ENCODE measurements at places on chromosomes 12 and 14.
A peak's percentile ranks its signal among the peaks of the same experiment; 100 is the strongest.

DNA sequence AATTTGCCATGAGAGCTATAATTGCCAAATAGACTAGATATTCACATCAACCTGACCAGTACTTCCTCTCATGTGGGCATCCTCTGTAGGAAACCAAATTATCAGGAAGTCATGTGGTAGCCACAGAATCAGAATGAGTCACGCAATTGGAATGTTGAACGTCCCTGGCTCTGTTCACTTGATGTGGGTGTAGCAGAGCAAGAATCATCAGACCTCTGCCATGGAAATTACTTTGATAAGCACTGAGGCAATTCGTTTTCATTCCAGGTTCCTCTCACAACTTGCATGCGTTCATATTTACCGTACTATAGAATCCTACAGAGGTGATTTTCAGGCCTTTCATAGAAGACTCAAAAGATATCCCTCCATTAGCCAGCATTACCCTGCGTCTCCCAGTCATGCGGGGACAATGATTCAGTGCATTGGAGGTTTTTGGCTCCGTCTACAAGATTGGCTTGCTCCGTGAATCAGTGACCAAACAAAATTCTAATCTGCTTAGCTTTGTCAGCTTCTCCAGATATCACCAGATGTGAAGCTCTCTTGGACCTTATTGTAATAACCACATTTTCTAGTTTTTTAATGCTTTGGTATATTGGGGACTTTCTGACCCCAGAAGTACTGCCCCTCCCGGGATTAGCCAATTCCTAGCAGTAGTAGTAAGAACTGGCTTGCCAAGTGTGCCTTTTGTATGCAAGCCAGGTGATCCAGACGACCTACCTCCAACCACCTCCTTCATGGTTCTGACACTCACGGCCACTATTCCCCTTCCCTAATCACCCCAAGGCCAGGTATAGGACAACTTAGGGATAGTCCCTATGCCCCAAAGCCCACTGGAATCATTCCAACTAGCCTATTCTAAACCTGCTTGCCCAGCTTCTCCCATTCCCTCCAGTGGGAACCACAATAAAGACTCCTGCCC, 133.4 kb downstream of the KICS2 start:
- DNase-seq: peak; percentile 95

DNA sequence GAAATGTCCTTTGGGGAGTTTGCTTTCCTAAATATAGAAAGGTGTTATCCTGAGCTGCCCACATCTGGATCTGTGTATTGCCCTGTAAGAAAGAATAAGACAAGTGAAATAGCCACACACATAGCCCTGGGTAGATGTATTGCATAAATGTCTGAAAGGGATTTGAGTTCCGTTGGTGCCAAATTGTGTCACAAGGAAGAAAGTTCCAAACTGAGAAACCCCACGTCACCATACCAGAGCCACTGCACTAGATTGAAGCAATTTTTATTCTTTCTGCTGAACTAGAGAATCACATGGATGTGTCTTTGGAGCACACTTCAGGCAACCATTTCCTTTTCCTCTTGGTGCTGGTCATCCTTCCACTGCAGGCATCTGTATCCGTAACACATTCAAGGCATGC, 5.0 kb downstream of the RNASE9 start:
- DNase-seq: no peak

DNA sequence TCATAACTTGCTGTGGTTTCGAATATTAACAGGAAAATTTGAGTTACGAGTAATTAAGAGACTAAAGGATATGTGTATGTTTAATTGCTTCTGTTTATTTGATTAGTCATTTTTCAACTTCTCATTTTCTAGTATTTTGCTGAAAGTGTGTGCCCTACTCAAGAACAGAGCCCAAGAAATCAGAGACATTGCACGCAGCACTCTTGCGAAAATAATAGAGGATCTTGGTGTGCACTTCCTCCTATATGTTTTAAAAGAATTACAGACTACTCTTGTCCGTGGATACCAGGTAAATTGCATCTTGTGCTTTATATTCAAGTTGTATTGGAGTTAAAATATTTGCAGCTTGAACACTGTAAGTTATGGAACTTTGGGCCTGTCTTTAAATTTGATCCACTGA, 50.8 kb downstream of the ARL1 start:
- no peak for DNase-seq

- DNase-seq: no peak
These were observed 111.0 kb upstream of the MAX start for GRCh38 chr14:65213316-65213715.

DNA sequence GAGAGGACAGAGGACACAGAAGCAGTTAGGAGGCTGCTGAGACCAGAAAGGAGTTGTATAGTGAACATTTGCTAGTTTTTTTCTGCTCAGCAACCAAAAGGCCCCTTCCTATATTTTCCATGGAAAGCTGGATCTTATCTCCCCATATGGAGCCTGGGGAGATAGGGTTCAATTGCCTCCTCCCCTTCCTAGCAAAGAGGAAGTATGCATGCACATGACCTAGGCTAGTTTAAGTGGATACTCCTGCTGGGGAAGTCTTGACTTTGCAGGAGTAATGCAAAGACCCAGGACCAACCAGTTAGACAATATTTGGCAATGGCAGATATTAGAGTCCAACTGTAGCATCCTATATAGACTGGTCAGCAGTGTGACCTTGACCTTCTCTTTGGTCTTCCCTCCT, 15.1 kb downstream of the CHD8 start:
- DNase-seq: no peak

DNA sequence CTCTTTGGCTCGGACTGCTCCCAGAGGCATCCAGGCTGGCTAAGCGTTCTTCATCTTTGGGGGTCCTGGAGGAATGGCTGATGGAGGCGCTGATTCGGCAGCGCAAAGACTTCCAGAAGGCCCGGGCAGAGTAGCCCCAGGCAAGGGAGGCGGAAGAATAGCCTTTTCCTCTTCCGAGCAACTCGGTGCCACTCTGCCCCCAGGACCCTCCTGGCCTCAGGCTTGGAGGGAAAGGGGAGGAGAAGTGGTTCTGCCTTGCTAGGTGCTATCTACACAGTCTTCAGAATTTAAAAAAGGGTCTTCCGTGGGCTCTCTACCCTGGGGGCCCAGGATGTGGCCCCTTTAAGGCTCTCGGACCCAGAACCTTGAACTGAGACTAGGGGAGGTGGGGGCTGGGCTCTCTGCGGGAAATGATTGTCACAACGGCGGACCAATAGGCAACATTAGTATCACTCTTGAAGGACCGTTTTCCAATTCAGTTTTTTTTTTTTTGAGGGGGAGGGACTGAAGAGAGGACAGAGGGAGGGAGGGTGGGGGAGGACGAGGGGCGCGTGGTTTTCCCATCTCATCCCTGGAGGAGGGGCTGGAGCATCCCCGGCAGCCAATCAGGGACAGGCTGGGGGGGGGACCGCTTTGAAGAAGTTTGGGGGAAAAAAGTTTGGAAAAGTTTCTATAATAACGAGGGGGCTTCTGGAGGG, at the start of gene NFATC4:
Gene NFATC4 (plus strand): TSS at position 671 of the 698 bp plus-strand sequence. CDS start 157 bp downstream, outside the sequence.
- DNase-seq: peak; percentile 98

- no peak for DNase-seq
These were observed 795 bp downstream of the LMBR1L start for GRCh38 chr12:49109641-49110463.

DNA sequence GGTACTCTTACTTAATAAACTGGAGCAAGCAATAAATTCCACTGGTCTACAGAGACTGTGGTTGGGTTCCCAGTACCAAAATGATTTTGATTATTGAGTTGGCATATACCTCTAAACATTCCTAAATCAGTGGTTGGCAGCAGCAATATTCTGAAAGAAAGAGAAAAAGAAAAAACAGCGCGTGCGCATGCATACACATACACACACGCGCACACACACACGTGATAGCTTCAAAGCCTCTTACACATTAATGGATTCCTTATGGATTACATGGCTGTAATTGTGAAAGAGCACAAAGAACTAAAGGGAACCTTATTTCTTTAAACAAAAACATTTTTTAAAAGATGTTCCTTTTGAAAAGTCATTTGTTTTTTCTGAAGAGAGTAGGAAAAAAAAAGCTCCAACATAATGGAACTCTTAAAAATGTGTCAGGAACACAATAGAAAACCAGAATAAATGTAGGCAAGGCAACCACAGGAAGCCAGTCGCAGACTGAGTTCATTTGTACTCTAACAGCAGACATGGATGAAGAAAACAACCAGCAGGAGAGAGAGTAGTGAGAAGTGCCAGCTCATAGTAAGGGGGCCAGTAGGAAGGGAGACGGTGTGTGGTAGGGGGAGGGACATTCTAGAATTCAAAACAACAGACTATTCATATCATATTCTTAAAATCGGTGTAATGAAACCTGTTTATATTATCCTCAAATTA, 80.0 kb downstream of the DRAM1 start:
- DNase-seq: peak; percentile 50

DNA sequence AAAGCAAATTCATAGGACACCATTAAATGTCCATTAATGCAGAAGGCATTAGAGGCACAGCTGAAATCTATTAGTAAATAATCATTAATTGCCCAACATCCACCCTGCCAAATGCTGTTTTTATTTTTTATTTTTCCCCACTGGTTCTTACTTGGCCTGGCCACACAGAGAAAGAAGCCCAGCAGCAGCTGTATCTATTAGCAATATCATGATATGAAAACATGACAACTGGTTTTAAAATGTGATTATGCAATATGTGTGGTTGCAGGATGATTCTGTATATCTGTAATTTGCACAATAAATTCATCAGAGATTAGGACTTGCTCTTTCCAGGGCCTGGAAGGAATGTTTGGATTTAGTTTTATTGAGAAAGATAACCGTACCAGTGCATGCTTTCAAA, 44.9 kb downstream of the SIX6 start:
- DNase-seq: peak; percentile 29

DNA sequence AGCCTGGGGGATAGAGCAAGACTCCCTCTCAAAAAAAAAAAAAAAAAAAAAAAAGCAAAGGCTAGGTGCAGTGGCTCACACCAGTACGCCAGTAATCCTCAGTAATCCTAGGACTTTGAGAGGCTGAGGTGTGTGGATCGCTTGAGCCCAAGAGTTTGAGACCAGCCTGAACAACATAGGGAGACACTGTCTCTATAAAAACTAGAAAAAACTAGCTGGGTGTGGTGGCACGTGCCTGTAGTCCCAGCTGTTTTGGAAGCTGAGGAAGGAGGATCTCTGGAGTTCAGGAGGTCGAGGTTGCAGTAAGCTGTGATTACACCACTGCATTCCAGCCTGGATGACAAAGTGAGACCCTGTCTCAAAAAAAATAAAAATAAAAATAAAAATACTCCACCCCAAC, 8.9 kb upstream of the RBM25 start:
- DNase-seq: no peak

GRCh38 chr12:50934371-50934851, 17.9 kb upstream of the HIGD1C start:
- DNase-seq: no peak

- peak; percentile 78 for DNase-seq
These were observed 11.3 kb upstream of the SCFD1 start for GRCh38 chr14:30610787-30611343.

GRCh38 chr12:71865166-71865713, 25.7 kb downstream of the TBC1D15 start:
- peak; percentile 97 for DNase-seq

- peak; percentile 49 for DNase-seq
These were observed 70.2 kb upstream of the GPHB5 start for GRCh38 chr14:63388766-63389431.

Data from fibroblast of upper back skin (primary cell).